T-helper 17 cell (primary cell): ENCODE measurements at places on chromosomes 2 and 18.
A peak's percentile ranks its signal among the peaks of the same experiment; 100 is the strongest.

DNA sequence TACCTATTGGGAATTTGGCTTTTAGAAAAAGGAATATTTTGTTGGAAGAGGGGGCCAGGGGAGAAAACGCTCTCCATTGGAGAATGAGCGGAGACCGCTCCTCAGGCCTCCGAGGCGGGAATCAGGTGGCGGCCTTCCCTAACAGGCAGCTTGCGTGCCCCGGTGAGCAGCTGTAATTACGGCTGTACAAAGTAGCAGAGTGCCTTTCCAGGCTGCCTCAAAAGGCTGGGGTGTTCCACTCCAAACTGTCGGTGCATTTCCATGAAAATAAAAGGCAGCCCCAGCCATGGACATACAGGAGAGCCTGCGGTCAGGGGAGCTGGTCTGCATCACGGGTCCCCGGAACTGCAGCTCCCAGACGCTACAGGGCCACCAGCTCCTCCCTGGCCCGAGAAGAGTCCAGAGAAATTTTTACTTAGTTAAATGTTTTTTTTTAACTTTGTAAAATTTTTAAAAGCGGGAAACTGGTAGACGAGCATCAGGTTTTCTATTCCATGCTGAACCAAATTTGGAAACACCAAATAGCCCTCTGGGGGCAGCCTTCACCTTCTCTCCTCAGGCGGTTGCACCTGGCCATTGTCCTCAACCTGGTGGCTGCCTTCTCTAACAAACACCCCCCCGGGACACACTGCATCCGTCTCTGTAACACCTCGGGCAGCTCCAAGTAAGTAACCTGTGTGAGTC lies 209.3 kb upstream of the SALL3 start:
- H3K4me3 ChIP-seq, result no peak overlapping the region
- no peaks in the 10 kb centered on the region for H3K4me1 ChIP-seq
- H3K27ac ChIP-seq, result no peak overlapping the region
- H3K36me3 ChIP-seq, result no peaks in the 10 kb centered on the region
- peaks cover 26% of the 10 kb centered on the region for H3K27me3 ChIP-seq
- no peak for DNase-seq

GRCh38 chr18:289026-289425 lies 21.2 kb upstream of the THOC1 start:
- H3K27me3 ChIP-seq, result peaks cover 31% of the 10 kb centered on the region
- no peak overlapping the region for H3K27ac ChIP-seq
- DNase-seq, result no peak
- no peak overlapping the region for H3K4me3 ChIP-seq
- no peaks in the 10 kb centered on the region for H3K36me3 ChIP-seq

GRCh38 chr2:52558265-52558664 lies 1209.3 kb upstream of the CHAC2 start:
- no peaks in the 10 kb centered on the region for H3K4me1 ChIP-seq
- DNase-seq, result no peak
- no peaks in the 10 kb centered on the region for H3K36me3 ChIP-seq
- no peak overlapping the region for H3K4me3 ChIP-seq
- no peaks in the 10 kb centered on the region for H3K27me3 ChIP-seq
- H3K27ac ChIP-seq, result no peak overlapping the region

DNA sequence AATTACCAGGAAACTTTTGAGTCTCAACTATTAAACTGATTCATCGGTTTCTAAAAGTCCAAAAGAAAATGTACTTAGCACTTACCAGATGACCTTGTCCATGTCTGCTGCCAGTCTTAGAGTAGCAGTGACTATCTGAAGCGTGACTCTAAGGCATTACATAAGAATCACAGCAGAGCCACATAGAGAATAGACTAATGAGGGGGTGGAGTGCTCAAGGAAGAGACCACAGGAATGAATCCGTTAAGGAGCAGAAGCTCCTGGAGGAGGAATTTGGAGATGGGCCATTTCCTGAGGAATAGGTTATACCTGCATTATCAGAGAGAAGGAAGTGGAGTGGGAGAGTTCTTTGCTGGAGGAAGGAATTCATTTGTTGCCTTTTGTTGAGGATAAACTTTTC lies 116.0 kb downstream of the MAP3K20 start:
- no peaks in the 10 kb centered on the region for H3K36me3 ChIP-seq
- peaks cover 15% of the 10 kb centered on the region for H3K27me3 ChIP-seq
- H3K4me3 ChIP-seq, result no peak overlapping the region
- H3K27ac ChIP-seq, result no peak overlapping the region
- no peak for DNase-seq

DNA sequence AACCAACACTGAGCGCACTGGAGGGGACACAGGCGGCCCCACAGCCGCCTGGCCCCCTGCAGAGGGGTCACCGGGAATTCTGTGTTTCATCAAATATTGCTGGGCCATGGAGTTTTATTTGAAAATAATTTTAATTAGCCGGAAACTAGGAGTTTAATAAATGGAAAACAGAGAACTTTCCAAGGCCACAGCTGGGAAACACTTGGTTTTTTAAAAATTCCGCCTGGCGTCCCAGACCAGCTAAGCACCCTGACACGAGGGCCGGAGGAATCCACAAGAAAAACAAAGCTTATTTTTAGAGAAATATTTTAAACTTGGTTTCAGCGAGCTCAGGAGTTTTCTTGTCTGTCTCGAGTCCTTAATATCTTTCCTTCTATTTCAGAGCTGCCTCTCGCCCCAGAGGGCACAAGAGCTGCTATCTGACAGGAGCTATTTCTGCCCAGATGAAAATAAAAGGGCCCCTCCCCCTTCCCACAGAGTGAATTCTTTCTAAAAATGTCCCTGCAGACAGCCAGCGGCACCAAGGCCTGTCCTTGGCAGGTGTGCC lies 8.2 kb downstream of the ZFP36L2 start:
- H3K4me3 ChIP-seq, result peak overlapping the region; percentile 96
- H3K27ac ChIP-seq, result peak overlapping the region; percentile 93
- no peak for DNase-seq
- H3K36me3 ChIP-seq, result peaks cover 2% of the 10 kb centered on the region
- H3K4me1 ChIP-seq, result peaks cover 44% of the 10 kb centered on the region

DNA sequence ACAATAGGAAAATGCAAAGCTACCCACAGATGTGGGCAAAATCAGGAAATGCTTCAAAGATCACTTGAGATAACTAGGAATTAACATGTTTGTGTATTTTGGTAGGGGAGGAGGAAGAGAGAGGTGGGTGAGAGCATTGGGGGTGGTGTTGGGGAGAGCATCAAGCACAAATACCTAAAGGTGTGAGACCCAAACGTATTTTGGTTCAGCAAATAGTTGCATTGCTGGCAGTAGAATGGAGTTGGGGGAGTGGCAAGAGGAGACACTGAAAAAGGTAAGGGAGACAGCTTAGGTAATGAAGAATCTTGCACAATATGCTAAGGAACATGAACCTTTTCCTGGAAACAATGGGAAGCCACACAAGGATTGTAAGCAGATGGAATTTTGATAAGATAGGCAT lies 1.5 kb upstream of the PELI1 start:
- H3K27ac ChIP-seq, result no peak overlapping the region
- no peak for DNase-seq
- H3K4me3 ChIP-seq, result no peak overlapping the region
- peaks cover 6% of the 10 kb centered on the region for H3K36me3 ChIP-seq
- peaks cover 20% of the 10 kb centered on the region for H3K4me1 ChIP-seq

- H3K4me1 ChIP-seq, result peaks cover 2% of the 10 kb centered on the region
- peaks cover 47% of the 10 kb centered on the region for H3K27me3 ChIP-seq
Observed at GRCh38 chr2:205913668-205914067, 172.3 kb downstream of the INO80D start.

- no peaks in the 10 kb centered on the region for H3K36me3 ChIP-seq
- peak overlapping the region; percentile 21 for H3K4me3 ChIP-seq
- peaks cover 23% of the 10 kb centered on the region for H3K4me1 ChIP-seq
- H3K27me3 ChIP-seq, result no peaks in the 10 kb centered on the region
Observed at GRCh38 chr2:9770308-9771100, 72.8 kb upstream of the TAF1B start.

GRCh38 chr2:100606332-100606725 lies 43.5 kb downstream of the PDCL3 start:
- no peaks in the 10 kb centered on the region for H3K36me3 ChIP-seq
- DNase-seq, result no peak
- peaks cover 6% of the 10 kb centered on the region for H3K27me3 ChIP-seq
- peaks cover 9% of the 10 kb centered on the region for H3K4me1 ChIP-seq

DNA sequence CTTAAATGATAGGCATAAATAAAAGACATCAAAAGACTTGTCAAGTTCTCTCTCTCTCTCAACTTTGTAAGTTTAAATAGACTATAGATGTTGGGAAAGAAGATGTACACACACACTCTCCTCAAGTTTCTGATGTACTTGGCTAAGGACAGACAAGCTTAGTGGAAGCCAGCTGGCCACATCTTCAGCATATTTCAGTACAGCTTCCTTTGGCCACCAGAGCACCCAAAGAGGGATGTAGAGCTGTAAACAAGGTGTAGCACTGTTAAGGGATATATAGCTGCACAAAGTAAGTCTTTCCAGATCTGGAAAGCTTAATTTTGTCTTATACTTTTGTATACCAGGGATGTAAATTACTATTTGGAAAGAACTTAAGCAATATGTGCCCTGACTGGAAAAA lies 64.3 kb upstream of the MSTN start:
- H3K27me3 ChIP-seq, result no peaks in the 10 kb centered on the region
- no peak overlapping the region for H3K27ac ChIP-seq
- peaks cover 5% of the 10 kb centered on the region for H3K4me1 ChIP-seq
- no peaks in the 10 kb centered on the region for H3K36me3 ChIP-seq
- H3K4me3 ChIP-seq, result no peak overlapping the region
- no peak for DNase-seq

DNA sequence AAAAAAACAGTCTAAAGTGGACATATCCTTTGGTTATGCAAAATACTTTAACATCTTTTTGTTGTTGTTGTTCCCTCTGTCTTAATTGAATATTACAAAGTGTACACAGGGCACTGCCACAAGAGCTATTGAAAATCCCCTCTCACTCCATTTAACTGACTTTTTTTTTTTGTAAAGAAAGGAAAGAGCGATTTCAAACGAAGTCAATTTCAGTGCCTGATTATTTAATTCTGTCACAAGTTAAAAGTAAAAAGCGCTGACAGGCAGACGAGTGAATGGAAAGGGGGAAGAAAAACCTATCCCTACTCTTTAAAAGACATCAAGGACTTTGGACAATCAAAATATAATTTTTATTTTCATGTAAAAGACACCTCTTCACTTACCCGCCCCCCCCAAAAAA lies 1.9 kb downstream of the FIGN start:
- peaks cover 10% of the 10 kb centered on the region for H3K27me3 ChIP-seq
- H3K4me1 ChIP-seq, result no peaks in the 10 kb centered on the region
- H3K36me3 ChIP-seq, result no peaks in the 10 kb centered on the region
- H3K27ac ChIP-seq, result no peak overlapping the region
- DNase-seq, result no peak

DNA sequence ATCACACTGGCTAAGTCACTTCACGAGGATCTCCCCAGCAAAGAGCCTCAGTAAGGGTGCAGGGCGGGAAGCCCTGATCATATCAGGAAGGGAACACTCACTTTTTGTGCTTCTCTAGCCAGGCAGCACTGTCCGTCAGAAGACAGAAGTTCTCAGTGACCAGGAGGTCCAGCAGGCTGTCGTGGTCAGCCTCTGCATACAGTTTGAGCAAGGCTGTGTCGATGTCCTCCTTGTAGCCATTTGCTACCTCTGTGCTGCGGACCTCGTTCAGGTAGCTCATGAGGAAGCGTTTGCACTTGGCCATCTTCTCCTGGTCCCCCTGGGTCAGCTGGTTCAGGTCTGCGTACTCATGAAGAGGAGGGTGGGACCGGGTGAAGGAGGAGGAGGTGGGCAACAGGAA lies 38.7 kb downstream of the GPR45 start:
- no peak overlapping the region for H3K27ac ChIP-seq
- peaks cover 11% of the 10 kb centered on the region for H3K36me3 ChIP-seq
- no peak for DNase-seq
- no peaks in the 10 kb centered on the region for H3K27me3 ChIP-seq
- peaks cover 4% of the 10 kb centered on the region for H3K4me1 ChIP-seq

- H3K4me3 ChIP-seq, result peak overlapping the region; percentile 45
- DNase-seq, result no peak
- H3K36me3 ChIP-seq, result no peaks in the 10 kb centered on the region
Observed at GRCh38 chr2:26850000-26850431, 2.1 kb downstream of the DPYSL5 start.

DNA sequence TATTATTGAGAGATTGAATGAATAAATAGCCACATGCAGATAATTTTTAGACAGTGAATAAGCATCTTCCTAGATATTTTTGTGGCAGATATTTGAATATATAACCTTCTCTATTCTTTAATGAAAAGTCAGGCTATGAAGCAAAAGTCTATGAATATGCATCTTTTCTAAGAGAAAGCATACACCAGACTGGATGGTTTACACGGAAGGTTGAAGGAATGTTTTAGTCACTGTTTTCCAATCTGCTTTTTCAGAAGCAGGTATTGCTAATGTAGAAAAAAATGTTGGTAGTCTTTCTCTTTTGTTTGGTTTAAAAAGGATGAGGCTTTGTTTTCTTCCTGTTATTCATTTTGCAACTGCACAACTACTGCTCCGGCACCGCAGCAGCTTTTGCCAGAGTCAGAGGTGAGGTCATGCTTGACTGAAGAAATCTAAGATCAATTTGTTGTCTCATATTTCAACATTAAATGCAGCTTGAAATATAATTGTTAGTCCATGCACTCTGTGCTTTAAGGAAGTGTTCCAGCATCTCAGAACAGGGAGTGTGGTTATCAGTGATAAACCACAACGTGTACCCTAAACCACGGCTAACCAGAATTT lies 1540.8 kb upstream of the PIK3C3 start:
- H3K27me3 ChIP-seq, result no peaks in the 10 kb centered on the region
- H3K4me3 ChIP-seq, result no peak overlapping the region
- no peaks in the 10 kb centered on the region for H3K36me3 ChIP-seq
- no peak overlapping the region for H3K27ac ChIP-seq
- no peaks in the 10 kb centered on the region for H3K4me1 ChIP-seq

- H3K4me1 ChIP-seq, result no peaks in the 10 kb centered on the region
- no peak overlapping the region for H3K27ac ChIP-seq
- H3K4me3 ChIP-seq, result no peak overlapping the region
- H3K27me3 ChIP-seq, result peaks cover 6% of the 10 kb centered on the region
- no peak for DNase-seq
Observed at GRCh38 chr18:58507880-58508279, 121.0 kb downstream of the ALPK2 start.

- H3K27ac ChIP-seq, result no peak overlapping the region
- DNase-seq, result peak; percentile 41
- no peaks in the 10 kb centered on the region for H3K27me3 ChIP-seq
- H3K4me1 ChIP-seq, result peaks cover 5% of the 10 kb centered on the region
- H3K36me3 ChIP-seq, result peaks cover 9% of the 10 kb centered on the region
- H3K4me3 ChIP-seq, result peak overlapping the region; percentile 60
Observed at GRCh38 chr2:230160112-230160660, 59.6 kb downstream of the SP110 start.

GRCh38 chr2:99971326-99971900 lies 171.0 kb downstream of the AFF3 start:
- peaks cover 2% of the 10 kb centered on the region for H3K4me1 ChIP-seq
- H3K4me3 ChIP-seq, result no peak overlapping the region
- peaks cover 3% of the 10 kb centered on the region for H3K36me3 ChIP-seq
- no peak overlapping the region for H3K27ac ChIP-seq
- no peak for DNase-seq
